Stromal cell of bone marrow (primary cell): ENCODE measurements at places on chromosomes 3 and 15.
A peak's percentile ranks its signal among the peaks of the same experiment; 100 is the strongest.

DNA sequence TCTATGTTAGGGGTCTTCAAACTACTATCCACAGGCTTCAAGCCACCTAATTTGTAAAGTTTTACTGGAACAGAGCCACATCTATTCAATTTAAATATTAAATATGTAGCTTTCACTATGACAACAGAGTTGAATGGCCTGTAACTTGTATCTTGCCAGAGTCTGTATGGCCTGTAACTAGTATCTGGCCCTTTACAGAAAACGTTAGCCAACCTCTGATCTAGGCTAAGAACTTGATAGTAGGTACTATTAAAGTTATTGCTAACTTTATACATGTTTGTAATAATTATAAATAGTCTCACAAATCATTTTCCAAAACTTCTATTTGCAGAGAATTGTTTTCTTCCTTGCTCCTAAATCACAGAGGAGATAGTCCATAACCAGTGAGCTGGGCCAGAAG, 40.0 kb downstream of the ANKRD28 start:
- no peak for DNase-seq

- DNase-seq: no peak
These were observed 15.9 kb downstream of the ZBTB38 start for GRCh38 chr3:141384157-141384556.

GRCh38 chr3:145817870-145818483, 343.0 kb downstream of the PLOD2 start:
- no peak for DNase-seq

DNA sequence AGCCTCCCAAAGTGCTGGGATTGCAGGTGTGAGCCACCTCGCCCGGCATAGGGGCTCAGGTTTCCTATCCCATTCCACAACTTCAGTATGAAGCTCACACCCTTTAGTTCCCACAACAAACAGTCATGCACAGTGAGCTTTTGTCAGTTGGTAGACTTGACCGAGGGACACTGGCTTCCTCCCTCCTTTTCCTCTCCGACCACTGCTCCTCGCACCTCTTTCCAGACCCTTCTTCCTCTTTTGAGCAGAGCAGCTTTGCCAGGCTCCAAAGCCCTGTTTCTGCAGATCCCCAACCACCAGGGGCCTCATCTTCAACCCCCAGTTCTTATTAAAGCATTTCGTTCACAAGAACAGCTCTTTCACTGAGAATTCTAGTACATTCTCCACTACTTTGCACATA, 12.7 kb upstream of the CILP start:
- DNase-seq: no peak

GRCh38 chr3:120177151-120177550, 82.9 kb upstream of the GSK3B start:
- DNase-seq: peak; percentile 62

DNA sequence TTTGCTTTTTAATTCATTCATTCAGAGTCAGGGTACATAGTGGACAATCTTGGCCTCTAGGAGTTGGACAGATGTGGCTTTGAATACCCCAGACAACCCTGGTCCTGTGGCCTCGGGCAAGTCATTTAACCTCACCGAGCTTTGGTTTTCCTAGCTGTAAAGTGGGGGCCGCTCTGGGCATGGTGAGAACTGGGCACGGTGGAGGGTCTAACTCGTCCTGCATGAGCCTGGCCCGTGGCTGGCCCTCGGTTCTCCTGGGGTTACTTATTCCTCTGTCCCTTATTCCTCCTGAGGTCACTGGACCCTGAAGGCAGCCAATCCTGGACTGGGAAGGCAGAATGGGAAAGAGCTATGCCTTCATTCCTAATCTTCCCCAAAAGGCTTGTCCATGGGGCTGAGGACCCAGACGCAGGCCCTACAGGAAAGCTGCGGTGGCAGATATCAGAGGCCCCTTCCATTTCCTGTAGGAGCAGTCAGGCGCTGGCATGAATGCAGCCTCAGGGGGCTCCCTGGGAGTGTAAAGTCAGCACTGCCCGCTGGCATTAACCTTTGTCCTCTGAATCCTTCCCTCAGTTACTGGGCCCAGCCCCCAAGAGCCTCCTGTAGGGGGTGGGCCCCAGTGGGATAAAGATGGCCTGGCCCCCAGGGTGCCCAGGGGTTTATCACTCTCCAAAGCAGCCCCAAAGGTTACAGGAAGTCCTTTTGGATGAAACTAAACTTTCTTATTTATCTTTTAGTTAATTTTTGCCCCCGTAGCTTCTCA, 17.9 kb upstream of the SEC13 start:
- DNase-seq: no peak

GRCh38 chr15:99536422-99537040, 29.3 kb upstream of the MEF2A start:
- peak; percentile 87 for DNase-seq

DNA sequence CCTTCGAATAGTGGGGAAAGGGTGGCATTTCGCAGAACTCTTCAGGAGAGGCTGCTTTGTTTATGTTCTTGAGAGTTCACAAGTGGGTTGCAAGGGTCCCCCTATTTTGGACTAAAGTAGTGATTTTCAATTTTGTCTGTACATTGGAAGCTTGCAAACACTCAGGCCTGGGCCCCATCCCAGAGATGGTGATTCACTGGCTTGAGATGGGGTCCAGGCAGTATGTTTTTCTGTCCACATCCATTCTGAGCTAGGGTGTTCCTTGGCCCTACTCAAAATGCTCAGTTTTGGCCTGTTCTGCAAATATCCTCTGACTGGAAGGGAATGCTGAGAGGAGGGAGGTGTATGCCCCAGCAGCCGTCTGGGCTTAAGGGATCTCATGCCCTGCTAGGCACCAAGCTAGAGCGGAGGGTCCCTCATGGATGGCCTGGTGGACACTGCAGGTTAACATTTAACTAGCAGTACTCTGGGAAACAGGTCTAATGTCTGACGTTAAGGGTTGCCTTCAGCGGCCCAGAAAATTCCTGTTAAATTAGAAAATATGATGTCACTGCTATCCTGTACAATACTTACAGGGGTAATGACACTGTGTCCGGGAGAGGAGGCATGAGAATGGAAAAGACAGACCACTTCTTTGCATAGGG, 181.4 kb downstream of the OPA1 start:
- DNase-seq: no peak

DNA sequence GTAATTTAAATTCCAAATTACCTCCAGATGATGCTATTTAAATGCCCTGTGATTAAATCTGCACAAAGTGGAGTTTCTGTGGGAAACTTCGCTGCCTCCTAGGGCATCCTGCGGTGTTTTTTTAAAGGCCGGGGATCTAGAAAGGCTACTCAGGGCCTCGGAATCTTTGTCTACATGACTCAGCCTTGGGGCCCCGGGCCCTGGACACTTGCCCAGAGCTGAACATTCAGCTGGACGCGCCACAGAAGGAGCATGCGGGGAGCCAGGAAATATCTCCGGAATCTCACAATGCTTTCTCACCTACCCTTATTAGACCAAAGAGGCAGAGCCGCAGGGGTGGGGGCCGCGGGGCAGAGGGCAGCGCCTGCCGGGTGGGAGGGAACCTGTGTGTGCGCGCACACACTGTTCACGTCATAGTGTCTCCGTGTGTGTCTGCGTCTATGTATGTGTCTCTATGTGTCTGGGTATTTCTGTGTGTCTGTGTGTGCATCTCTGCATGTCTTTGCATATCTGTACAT, 145.5 kb upstream of the TPM1 start:
- DNase-seq: peak; percentile 98

DNA sequence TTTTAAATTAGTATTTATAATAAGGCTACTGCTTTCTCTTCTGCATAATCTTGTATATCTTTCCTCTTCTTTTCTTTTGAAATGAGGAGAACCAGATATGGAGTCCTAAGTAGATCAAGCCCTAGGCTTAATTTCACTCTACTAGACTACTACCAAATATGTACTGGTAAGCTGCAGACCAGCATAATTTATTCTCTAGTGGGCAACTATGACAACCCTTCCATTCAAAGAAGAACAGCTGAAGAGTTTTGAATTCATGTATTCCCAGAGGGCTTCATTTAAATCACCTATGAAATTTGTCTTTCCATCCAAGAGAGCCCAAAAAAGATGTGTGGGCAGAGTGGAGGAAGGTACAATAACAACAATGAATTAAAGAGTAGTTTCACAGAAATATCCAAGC, 10.0 kb downstream of the RAD18 start:
- no peak for DNase-seq

- DNase-seq: no peak
These were observed 5.0 kb upstream of the KBTBD8 start for GRCh38 chr3:66993082-66993481.

DNA sequence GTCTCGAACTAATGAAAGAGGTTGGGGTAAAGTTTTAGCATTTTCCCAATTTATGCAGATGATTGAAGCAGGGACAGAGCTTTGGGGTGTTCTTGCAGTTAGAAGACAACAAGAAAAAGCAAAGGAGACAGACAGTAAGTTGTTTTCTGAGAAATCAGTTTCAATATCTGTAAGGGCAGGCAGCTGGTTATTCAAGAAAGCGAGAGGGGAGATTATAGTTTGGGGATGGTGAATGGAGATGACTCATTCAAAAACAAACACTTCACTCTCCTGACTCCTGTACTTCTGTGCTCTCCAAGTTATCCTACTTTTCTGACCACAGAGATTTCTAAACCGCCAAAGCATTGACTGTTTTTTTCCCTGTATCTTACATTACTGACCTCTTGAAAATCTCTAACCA, 352.0 kb downstream of the GAP43 start:
- DNase-seq: peak; percentile 76

DNA sequence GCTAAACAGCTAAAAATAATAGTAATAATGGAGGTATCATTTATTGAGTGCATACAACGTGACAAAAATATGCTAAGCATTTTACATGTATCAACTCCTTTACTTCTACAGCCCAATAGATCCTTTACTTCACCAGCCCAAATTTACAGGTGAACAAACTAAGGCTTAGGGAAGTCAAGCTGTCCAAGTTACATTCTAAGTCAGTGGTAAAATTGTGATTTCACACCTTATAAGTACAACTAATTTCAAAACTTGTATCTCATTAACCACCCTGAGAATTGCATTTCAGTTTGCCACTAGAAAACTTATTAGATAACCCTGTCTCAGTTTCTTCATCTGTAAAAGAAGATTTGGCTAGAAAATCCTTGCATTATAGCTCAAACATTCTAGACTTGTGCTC, 10.7 kb downstream of the SLC33A1 start:
- no peak for DNase-seq

- DNase-seq: no peak
These were observed 422.9 kb upstream of the ADAMTS9 start for GRCh38 chr3:65110661-65111060.

GRCh38 chr15:39587731-39588530, 7.1 kb downstream of the THBS1 start:
- peak; percentile 10 for DNase-seq

DNA sequence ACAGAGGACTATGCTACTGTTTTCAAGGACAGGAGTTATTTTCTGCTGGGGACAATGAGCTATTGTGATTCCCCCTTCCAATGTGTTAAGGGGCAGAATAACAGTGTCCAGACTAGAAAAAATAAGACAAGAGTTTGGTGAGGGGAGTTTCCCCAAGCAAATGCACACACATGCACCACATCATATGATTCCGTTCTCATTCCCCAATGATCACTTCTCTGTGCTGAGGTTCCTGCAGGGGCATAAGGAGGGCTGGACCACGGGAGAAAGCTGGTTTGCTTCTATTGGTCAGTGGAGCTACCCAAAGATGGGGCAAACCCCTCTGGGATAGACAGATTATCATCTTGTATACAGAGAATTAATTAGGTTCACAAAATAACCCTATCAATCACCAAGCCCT, 80.6 kb downstream of the RBPMS2 start:
- no peak for DNase-seq

DNA sequence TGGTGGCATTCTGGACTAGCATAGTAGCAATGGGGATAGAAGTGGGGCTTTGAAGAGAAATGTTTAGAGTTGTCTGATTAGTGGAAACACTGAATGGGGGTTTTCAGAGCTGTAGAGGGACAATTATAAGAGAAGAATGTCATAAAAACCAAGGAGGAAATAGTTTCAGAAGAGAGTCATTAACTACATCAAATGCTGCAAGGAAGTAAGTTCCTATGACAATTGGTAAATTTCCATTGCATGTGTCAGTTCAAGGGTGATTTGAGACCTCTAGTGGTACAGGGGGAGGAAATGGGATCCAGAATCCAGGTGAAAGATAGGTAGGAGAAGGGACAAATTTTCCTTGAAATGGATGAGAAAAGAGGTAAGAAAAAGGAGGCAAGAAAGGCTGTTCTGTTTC, 68.3 kb upstream of the TBC1D5 start:
- DNase-seq: peak; percentile 25

- DNase-seq: no peak
These were observed 23.6 kb downstream of the NBEAL2 start for GRCh38 chr3:47003056-47003410.

DNA sequence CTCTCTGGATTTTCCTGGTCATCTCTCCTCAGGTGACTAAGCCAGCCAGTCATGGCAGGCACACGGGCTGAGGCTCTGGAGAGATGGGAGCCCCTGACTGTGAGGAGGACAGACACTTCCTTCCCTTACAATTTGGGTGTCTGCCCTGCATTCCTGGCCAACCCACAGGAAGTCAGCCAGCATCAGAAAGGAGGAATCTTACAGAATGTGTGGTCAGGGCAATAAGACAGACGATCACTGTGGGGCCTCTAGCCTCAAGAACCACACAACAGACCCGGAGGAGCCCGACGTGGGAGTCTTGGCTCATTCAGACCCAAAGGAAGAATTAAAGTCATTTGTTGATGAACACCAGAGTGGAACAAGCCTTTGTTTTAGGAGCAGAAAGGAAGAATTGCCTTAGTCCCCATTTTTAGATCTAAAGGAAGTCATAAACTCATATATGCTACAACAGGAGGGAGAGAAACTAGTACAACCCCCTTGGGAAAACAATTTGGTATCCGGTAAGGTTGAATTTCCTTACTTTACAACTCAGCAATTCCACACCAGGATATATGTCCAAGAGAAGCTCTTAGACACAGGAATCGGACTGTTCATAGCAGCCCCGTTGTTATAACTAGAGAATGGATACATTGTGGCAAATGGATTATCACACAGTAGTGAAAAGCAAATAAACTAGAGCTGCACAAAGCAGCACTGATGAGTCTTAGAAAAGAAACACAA, 62.2 kb downstream of the ABTB1 start:
- peak; percentile 86 for DNase-seq
